Activated naive CD4-positive, alpha-beta T cell (primary cell): ENCODE measurements at places on chromosomes 7 and 10.

- DNase-seq: no peak
Observed at GRCh38 chr10:93742633-93743349, 14.9 kb upstream of the LGI1 start.

DNA sequence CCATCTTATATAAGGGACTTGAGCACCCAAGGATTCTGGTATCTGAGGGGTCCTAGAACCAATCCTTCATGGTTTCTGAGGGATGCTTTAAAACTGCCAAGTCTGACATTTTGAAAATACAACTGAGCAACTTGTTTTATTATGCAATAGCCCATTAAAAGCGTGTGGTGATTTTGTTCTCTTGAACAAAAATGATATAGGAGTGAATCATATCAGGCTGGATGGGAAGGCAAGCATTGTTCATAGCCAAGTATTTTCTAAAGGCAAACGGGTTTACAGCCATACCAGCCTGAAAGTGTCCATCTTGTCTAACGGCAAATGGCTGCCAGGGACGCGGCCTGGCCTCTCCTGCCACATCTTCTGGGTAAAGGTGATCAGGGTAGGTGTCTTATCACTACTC, 23.4 kb downstream of the RPP38 start:
- no peak for DNase-seq

- no peak for DNase-seq
Observed at GRCh38 chr7:151595702-151596350, 76.1 kb upstream of the RHEB start.

GRCh38 chr10:62025901-62026879, 124.7 kb downstream of the ARID5B start:
- DNase-seq: no peak

DNA sequence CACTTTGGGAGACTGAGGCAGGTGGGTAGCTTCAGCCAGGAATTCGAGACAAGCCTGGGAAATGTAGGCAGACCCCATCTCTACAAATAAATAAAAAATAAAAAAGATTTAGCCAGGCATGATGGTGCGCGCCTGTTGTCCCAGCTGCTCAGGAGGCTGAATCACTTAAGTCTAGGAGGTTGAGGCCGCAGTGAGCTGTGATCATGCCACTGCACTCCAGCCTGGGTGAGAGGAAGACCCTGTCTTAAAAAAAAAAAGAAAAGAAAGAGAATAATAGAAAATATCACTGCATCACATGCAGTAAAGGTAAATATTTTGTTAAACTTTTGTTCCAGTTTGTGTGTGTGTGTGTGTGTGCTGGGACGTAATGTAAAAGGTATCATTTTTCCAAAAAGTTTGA, 3.0 kb downstream of the STRIP2 start:
- DNase-seq: no peak

DNA sequence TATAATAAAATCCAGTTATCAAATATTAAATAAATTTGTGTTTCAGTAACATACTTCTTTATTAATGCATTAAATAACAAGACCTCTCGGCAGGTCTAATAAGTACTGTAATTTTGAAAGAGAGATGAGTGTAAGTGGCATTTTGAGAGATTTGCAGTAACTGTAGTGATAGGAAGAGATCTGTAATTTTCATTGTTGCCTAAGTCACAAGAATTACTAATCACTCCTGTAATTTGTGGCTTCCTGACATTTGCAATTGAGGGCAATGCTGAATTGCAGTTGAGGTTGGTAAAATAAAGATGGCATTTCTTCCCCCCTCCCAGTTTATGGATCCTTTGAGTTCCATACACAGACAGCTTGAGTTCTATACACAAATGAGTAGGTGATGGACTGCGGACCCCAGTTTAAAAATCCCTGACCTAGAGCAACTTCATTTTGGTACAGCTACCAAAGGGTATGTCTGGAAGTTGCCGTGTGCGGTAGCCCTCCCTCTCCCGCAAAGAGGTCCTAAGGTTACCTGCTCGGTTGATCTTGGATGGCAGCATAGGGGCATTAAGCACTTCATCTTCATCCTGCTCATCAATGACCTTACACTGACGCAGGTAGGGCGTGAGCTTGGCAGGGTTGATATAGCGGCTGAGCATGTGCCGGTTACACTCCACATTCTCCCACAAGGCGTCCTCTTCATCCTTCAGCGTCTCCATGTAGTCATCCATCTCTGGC, 96.4 kb downstream of the CARD11 start:
- no peak for DNase-seq

GRCh38 chr10:97498841-97499560, at the start of gene UBTD1:
Gene UBTD1 (plus strand): TSS chr10:97498924. CDS start chr10:97499204, 280 bp downstream.
- peak; percentile 28 for DNase-seq

DNA sequence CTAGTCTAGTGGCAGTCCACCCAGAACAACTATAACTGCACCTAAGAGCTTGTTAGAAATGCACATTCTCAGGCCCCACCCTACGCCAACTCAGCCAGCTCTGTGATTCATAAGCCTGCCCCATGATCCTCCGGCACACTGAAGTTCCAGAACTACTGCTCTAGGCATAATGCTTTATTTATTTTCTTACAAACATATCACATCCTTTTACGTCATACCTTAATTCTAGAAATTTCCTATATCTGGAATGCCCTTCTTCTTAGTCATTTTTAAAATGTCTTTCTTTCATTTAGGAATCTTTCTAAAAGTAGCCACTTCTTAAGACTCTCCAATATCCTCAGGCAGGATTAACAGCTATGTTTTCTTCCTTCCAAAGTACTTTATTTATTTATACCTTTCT, 480.1 kb downstream of the INHBA start:
- no peak for DNase-seq

GRCh38 chr7:113784316-113784715, 134.5 kb downstream of the PPP1R3A start:
- DNase-seq: no peak

- no peak for DNase-seq
Observed at GRCh38 chr10:50251394-50251793, at the start of gene ASAH2. Gene ASAH2 (minus strand): TSS chr10:50251516. CDS start chr10:50248610, 2,906 bp downstream.

DNA sequence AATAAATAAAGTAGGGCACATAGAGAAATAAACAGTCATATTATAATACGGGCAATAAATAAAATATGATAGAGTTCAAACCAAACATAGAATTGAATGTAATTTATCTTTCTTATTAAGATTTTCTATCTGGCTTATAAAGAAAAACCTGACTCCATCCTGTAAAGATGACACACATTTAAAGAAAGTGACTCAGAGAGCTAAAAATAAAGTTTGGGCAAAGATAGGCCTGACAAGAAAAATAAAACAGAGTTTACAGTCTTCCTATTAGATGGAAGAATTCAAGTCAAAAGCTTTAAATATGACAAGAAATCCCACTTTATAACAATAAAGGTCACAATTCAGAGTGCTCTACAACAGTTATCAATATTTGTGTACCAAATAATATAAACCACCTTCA, 580.6 kb downstream of the PHTF2 start:
- DNase-seq: no peak

DNA sequence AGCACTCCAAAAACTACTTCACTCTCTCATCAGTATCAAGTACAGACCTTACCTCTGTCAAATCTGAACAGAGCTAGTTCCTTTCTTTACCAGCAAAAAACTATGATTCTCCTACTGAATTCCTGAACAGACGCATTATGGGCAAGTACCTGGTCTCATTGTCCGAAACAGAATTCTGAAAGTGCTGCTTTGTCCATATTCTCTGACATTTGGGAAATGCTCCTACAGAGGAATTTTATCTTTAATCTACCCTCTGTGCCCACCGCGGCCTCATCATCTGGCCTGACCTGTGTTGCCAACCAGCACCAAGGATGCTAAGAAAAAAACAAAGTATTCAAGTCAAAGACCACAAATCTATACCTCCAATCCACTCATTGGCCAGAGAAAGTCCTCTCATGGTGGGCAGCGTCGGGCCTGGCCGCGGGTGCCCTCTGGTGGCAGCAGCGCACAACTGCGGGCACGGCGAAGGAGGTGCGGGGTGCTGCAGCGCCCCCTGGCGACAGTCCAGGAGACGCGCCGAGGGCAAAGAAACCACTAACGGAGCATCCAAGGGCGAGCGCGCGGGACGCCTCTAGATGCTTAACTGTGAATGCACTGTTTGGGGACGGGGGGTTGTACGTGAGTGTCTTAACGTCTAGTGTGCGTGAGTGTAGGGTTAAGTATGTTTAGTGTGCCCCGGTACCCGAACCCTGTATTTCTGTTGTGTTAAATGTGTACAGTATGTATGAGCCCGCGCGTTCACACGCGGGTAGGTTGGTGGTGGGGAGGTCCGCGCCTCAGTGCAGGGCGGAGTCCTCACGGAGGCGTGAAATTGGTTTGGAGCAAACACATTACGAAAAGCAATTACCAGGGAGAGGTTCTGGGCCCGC, 5.0 kb upstream of the GBX1 start:
- peak; percentile 70 for DNase-seq

- DNase-seq: no peak
Observed at GRCh38 chr7:31373337-31374289, 33.1 kb upstream of the NEUROD6 start.

- DNase-seq: no peak
Observed at GRCh38 chr7:41624818-41625217, 78.1 kb downstream of the INHBA start.

DNA sequence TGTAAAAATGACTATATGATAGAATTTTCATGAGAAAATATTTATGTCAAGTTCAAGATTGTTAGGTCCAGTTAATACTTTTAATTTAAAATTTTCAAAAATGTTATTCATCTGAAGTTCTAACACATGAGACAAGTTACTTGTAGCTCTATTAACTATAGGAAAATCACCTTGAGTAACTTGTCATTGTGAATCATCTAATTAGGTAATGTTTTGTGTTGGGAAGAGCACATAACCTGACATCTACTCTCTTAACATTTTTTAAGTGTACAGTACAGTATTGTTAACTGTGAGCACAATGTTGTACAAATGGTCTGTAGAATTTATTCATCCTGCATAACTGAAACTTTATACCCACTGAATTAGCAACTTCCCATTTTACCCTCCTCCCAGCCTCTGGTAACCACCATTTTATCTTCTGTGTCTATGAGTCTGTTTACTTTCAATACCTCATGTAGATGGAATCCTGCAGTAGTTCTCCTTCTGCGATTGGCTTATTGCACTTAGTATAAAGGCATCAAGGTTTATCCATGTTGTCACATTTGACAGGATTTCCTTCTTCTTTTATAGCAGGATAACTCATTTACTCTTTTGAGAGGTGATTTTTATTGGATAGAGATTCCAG, 54.6 kb downstream of the ARL4A start:
- DNase-seq: no peak
